ENCODE measurements at places on chromosomes 6 and 20.

GRCh38 chr6:150418827-150419594 is 50.2 kb downstream of the IYD start:
- peak; percentile 48 for DNase-seq

- DNase-seq = no peak
Measured at GRCh38 chr6:79215213-79215824, 19.2 kb downstream of the HMGN3 start.

DNA sequence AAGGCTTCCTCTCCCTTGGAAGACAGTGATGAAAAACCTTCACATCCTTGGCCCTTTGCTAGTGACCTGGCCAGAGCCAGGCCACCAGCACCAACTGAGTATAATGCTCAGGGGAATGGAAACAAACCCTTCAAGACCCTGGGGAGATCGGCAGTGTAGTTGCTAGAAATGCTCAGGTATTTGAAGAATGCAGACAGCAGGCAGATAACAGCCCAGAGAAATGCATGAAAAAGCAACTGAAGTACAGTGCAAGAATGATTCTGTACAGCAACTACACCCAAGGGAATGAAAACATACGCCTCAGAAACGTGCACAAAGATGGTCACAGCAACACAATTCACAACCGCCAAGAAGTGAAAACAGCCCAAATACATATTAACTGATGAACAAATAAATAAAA is 41.1 kb downstream of the PPP1R3G start:
- no peak for DNase-seq

DNA sequence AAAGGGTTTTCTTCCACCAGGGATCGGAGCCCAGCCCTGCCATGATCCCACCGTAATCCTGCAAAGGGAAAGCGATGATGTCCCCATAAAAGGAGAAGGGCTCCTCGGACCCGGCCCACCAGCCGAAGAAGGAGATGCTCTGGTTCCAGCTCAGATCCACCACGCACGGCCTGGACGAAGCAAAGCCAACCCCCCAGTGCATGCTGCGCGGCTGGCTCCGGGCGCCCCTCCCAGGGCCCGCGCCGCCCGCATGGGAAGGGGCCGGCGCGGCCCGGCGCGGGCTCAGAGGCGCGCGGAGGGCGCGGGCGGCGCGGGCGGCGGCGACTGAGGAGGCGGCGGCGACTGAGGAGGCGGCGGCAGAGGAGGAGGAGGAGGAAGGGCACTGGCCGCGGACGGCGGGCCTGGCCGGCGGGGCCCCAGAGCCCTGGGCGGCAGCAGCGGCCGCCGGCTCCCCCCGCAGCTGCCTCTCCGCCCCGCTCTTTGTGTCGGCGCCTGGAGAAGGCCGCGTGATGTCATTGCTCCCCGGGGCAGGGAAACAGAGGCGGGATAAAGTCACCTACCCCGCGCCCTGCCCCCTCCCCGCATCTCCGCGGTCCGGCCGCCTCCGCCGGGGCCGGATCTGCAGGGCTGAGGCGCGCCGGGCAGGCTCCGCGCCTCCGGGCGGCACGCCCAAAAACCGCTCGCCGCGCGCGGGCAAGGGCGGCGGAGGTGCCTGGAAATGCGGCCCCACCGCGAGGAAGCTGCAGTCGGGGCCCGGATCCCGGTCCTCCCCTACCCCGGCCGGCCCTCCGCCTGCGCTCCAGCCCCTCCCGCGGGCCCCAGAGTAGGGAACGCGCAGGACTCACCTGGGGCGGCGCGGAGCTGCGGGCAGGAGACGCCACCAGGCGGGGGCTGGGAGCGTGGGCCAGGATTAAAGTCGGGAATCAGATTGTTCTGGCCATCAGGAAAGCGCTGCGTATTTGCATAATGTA is at the start of gene FAXC:
Gene FAXC (minus strand): TSS at position 504 of the 971 bp plus-strand sequence. CDS start 302 bp downstream, at position 202.
- no peak for DNase-seq

DNA sequence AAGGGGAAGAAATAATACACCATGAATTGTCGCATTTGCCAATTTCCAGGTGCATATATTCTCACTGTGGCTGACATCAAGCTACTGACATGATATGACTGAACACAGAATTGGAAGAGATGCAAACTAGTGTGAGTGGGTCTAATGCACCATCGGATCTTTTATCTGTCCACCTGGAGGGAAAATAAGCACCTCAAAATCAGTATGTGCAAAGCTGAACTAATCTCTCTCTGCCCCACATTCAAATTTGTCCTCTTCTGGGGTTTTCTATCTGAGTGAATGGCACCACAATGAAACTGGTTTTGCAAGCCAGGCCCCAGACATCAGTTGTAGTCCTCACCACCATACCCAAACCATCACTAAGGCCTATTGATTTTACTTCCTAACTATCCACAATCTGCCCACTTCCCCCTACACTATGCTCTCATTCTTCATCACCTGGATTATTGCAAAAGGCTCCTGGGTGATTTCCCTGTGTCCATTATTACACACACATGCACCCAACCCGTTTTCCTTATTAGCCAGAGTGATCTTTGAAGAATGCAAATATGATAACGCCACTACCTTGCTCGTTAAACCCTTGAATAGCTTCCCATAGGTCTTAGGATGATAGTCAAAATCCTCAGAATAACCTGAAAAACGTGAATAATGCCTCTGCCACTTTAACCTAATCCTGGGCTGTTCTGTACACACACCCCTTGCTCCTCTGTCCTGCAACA is 159.0 kb upstream of the GMDS start:
- DNase-seq = no peak

DNA sequence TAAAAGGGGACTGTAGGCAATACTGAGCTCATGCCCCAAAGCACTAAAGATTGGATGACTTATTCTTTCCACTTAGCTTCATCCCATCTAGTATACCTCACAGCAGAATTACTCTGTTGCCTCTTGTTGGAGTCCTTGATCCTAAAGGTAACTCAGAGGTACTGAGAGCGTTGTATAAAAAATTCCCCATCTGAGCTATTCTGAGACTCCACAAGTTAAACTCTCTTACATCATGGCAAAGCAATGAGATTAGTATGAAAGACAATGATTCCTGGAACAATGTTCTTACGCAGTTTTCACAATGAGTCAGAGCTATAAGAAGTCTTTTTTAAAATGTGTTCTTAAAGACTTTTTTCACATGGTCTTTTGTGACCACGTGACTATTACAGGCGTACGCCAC is 370.1 kb downstream of the ADGRB3 start:
- no peak for DNase-seq

- no peak for DNase-seq
Measured at GRCh38 chr6:113292646-113293422, 564.3 kb upstream of the MARCKS start.

DNA sequence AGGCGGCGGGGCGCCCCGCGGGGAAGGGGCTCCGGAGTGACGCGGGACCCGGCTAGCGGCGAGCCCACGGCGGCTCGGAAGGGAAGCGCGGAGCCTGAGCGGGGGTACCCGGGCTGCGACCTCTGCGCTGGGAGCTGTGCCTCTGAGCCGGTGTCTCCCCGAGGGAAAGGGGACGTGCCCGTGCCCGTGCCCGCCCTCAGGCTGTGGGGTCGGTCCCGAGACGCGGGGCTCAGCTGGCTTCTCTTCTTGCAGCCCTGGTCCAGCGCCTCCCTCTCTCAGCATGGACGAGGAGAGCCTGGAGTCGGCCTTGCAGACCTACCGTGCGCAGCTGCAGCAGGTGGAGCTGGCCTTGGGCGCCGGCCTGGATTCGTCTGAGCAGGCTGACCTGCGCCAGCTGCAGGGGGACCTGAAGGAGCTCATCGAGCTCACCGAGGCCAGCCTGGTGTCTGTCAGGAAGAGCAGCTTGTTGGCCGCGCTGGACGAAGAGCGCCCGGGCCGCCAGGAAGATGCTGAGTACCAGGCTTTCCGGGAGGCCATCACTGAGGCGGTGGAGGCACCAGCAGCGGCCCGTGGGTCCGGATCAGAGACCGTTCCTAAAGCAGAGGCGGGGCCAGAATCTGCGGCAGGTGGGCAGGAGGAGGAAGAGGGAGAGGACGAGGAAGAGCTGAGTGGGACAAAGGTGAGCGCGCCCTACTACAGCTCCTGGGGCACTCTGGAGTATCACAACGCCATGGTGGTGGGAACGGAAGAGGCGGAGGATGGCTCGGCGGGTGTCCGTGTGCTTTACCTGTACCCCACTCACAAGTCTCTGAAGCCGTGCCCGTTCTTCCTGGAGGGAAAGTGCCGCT is 686 bp downstream of the ZGPAT start:
- DNase-seq = no peak

DNA sequence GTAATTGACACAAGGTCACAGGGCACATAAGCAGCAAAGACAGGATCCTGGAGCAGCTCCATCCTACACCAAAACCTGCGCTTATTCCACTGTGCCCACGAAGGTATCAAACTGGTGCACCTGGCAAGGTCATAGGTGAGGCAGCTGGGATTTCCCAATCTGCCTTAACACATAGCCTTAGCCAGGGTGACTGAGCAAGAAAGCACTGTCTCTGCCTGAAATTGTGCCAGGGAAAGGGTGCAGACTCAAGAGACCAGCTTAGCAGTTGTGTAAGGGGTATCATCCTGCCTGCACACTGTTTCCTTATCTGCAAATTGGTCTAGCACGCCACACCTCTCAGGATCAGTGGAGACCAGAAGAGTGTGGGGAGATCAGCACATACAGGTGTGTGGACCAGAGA is 82.8 kb downstream of the MAFB start:
- no peak for DNase-seq

DNA sequence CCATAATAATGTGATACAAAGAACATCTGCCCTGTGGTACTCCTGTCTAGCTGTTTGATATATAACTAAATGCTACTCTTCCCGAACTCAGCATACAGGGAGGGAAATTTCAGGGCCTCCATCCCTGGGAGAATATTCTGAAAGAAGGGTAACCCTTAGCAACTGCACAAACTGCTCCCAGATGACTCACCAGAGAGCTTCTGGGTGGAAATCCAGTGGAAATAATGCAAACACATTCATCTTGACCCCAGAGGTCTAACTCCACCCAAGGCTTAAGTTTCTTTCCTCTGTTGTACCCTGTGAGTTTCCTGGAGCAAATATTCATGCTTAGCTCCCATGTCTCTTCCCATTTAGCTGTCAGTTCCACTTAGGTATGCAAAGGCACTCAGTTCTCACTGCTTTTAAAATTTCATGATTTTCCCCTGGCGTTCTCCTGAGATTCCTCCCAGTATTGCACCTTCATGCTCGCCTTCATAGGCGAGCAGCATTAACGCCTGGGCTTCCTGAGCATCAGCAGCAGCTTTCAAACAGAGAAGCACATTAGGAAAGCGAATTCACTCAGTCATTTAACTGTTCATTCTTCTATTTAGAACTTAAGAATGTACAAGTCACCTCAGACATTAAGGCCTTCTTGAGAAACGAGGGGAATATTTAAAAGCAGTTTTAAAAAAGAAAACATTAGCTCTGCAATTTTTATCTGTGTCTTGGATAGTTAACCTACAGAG is 43.8 kb upstream of the LAMA4 start:
- DNase-seq = no peak

DNA sequence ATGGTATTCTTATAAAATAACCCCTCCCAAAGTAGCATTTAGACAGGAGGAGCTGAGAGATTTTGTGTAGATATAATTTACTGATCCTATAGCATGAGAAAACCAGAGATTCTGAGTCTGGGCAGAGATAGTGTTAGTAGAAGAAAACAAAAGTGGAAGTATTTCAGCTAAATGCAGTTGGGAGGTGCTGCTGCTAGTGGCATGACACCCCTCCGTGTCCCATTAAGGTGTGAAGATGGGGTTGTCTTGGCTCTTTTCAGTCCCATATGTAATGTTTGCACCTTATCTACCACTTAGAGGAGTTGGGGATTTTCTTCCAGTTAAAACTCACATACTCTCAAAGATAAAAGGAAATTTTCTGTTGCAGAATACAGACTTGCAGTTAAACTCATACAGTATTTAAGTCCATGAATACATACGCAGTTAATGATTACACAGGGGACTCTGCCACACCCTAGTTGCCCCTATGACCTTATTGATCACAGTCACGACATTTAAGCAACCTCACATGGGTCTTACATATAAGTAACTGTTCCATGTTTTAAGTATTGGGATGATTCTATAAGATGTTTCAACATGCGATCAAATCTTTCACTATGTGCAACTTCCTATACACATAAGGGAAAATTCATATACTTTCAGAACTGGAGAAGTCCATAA is 11.5 kb downstream of the TAAR2 start:
- no peak for DNase-seq

- DNase-seq = no peak
Measured at GRCh38 chr6:158758941-158759479, 60.2 kb downstream of the EZR start.

DNA sequence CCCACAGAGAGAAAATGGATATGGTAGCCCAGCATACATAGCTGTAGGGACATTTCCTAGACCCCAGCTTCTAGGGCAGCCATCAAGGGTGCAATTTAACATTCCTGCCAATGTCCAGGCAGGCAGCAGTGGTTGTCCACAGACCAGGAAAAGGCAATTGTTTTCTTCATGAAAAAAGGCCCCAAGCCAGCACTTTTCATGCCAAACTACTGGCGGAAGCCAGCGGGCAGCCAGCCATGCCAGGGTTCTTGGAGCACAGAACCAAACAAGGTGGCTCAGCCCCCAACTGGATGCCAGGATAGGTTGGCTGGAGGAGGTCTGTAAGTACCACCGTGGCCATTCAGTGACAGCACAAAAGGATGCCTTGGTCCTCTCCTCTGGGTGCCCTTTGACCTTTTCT is 94.6 kb downstream of the BANF2 start:
- no peak for DNase-seq

GRCh38 chr6:118667988-118668387 is 16.6 kb upstream of the CEP85L start:
- DNase-seq = no peak

GRCh38 chr6:134544737-134545136 is 226.8 kb upstream of the SGK1 start:
- no peak for DNase-seq

- no peak for DNase-seq
Measured at GRCh38 chr6:87917886-87918285, 129.8 kb upstream of the SPACA1 start.

- DNase-seq = no peak
Measured at GRCh38 chr6:83369692-83370091, 61.2 kb downstream of the ME1 start.

- DNase-seq = no peak
Measured at GRCh38 chr6:80133020-80133419, 26.5 kb downstream of the BCKDHB start.

GRCh38 chr6:168364793-168365421 is 45.3 kb upstream of the DACT2 start:
- DNase-seq = no peak

DNA sequence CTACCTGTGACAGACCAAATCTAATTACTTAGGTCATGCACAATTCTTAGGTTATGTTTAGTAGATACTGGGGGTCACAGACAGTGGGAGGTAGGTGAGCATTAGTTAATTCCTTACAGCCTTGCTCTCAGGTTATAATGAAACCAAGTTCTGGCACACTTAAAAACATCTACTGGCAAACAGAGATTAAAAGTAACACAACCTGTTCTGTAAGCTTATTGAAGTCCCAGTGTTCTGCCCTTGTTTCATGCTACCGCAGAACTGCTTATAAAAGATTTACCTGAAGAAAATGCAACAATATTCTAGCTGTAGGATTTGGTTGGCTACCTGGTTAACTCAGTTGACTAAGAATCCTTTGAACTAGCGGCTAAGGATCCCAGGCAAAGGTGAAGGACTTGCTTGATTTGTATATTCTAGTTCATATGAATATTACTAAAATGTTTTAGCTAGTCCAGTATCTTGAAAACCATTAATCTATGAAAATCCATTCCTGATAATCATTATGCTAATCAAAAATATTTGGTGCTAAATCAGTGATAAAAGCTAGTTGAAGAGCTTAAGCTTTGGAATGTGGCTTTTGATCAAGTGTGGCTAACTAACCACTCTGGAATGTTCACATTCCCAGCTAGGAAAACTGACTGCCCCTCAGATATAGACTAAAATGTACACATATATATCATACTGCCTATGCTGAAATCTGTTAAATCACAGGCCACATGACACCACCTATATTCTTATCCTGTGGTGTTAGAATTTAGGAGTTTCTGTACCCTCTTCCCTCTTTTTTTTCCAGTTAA is 7.2 kb downstream of the PEX3 start:
- no peak for DNase-seq
